ENCODE measurements at places on chromosomes 11 and 22.

- DNase-seq = no peak
These were observed 1.3 kb upstream of the MLC1 start for GRCh38 chr22:50086526-50086925.

DNA sequence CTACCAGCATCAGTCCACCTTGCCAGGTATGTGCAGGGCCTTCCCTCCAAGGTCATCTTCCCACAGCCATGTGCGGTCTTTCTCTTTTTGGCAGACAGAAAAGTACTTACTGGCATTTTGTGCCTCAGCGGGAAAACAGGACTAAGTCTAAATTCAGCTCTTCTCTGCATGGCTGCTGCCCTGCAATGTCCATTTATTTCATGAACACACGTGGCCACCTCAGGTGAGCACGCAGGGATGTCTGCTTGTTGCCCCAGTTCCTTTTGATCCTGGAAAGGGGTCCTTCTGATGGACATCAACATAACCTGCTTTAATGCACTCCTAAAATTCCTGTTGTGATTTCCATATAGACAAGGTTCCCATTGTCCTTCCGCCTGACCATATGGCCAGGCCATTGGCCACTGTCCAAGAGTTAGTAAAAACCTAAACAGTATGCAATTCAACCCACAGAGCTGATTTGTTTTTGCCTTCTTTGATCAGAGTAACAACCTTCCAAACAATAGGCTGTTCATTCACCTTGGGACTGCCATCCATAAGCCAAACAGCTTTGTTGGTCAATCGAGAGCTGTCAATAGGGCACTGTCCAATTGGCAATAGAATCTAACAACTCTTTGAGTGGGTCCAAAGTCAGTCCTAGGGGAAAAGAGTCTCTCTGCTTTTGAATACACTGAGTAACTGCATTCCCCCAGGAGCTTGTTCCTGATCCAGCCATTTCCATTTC lies 5.9 kb downstream of the TREH start:
- no peak for DNase-seq

GRCh38 chr11:28110821-28111200 lies 2.6 kb downstream of the METTL15 start:
- DNase-seq = no peak

- no peak for DNase-seq
These were observed 5.9 kb upstream of the BDNF start for GRCh38 chr11:27705873-27706820.

DNA sequence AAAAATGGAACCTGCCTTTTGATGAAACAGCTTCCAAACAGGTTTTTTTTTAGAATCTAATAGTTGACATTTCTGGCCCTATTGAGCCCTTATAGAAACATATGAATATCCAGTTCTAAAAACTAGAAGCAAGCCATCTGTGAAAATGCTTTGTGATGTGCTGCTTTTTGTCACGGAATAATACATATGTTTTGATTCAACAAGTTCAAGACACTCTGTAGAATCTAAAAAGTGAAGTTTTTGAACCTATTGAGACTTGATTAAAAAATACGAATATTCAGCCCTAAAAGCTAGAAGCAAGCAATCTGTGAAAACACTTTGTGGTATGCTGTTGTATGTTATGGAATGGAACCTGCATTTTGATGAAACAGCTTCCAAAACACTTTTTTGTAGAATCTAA lies 106.7 kb upstream of the VPREB1 start:
- no peak for DNase-seq

- DNase-seq = no peak
These were observed 6.2 kb downstream of the AMOTL1 start for GRCh38 chr11:94774345-94774744.

GRCh38 chr11:44418456-44418830 lies 108.5 kb upstream of the ALX4 start:
- DNase-seq = no peak

GRCh38 chr11:116046127-116046526 lies 541.9 kb upstream of the CADM1 start:
- DNase-seq = no peak

GRCh38 chr22:32725369-32725988 lies 76.0 kb upstream of the TIMP3 start:
- no peak for DNase-seq

DNA sequence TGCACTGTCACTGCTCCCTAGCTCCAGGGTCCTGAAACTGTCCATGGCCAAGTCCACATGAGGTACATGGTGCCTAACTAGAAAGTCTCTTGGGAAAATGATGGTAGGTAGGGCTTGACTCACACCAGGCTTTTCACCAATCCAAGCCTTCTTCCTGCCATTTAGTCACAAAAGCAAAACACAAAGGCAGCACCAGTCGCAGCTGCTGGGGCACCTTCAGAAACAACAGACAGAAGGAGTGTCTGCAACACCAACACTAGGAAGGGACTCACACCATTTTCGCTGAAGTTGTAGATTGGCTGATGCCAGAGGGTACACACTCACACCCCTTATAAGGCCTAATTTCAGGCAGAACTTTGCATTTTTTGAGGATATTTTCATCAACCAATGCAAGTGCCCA lies 55.7 kb downstream of the SYTL2 start:
- DNase-seq = no peak

GRCh38 chr11:127506647-127507046 lies 506.1 kb upstream of the KIRREL3 start:
- DNase-seq = no peak

- no peak for DNase-seq
These were observed 276.9 kb downstream of the FAM76B start for GRCh38 chr11:95512682-95513081.

DNA sequence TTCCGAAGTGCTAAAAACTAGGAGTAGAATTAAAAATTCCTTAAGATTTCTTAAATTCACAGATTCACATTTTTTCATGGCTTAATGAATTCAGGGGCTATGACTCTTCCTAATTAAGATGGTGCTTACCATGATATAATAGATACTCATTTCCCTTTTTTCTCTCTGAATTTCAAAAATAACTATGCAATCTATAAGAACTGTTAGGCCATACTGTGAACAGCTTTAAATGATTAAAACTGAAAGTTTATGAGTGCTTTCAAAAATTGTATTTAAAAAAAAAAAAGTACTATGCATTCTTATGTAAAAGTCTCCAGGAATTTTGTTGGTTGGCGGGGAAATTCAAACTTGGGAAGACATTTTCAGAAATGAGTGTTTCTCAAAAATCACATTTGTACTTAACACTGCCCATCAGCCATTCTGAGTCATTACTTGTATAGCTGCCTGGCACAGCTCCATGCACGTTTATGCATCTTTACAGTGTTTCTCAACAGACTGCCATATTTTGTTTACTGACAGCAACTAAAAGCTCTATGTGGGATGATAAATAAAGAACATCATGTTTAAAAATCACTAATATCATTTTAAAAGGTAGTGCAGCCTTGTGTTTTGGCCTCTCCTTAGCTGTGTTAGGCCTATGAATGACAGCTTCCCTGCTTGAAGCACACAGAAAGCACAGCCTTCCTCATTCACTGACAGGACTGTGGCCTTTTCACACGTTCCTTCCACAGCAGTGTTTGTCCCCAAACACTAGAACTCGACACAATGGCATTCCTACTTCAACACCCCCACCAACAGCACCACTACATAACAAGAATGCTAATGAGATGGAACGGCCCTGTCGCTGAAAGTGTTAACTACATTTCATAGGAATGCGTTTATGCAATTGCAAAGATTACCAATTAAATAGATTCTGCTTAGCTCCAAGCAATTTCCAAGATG lies 131.4 kb downstream of the DCDC1 start:
- DNase-seq = no peak

DNA sequence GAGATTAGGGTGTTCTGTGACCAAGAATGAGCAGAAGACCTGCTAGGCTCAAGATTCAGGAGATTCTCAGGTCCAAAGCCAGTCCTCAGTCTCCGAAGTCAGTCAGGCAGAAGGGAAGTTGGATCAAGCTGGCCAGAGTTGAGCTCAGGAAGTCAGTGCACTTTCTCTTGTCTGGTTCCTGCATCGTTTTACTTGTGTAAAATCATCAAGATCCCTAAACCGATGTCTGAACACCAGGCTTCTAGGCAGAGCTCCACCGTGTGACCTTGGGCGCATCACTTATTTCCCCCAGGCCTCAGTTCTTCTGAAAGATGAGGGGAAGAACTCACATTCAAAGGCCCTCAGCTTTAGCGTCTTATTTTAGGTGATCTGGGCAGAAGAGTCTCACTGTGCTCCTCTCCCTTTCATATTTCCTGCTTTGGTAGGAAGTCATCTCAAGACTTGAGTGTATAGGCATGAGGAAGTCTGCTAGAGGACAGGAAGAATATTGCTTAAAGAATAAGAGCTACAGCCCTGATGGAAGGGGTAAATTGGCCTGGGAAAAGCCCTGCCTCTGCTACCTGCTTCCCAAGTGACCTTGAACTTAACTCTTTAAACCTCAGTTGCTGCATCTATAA lies 20.2 kb downstream of the NF2 start:
- no peak for DNase-seq

GRCh38 chr11:122004446-122004845 lies 111.6 kb downstream of the BLID start:
- DNase-seq = no peak

All from stimulated activated CD8-positive, alpha-beta memory T cell treated with anti-CD3 and anti-CD28 coated beads, Interleukin-12 subunit alpha, Interleukin-12 subunit beta, amount 100 ng/mL, for 4 hours (primary cell).